ENCODE measurements at places on chromosomes 1 and 21.
A peak's percentile ranks its signal among the peaks of the same experiment; 100 is the strongest.

- DNase-seq = no peak
Measured at GRCh38 chr21:25191141-25191540, 416.1 kb downstream of the MRPL39 start.

- DNase-seq = peak; percentile 68
Measured at GRCh38 chr21:45504021-45504515, 38.2 kb downstream of the SLC19A1 start.

- no peak for DNase-seq
Measured at GRCh38 chr1:43293896-43294760, 6.7 kb upstream of the TIE1 start.

GRCh38 chr1:182110635-182111034, 49.1 kb upstream of the ZNF648 start:
- no peak for DNase-seq

GRCh38 chr1:47895279-47896125, 101.7 kb downstream of the TRABD2B start:
- DNase-seq = no peak

- DNase-seq = no peak
Measured at GRCh38 chr21:43991447-43991991, 20.6 kb upstream of the TRAPPC10 start.

GRCh38 chr21:37475186-37475868, 108.8 kb downstream of the DYRK1A start:
- no peak for DNase-seq

DNA sequence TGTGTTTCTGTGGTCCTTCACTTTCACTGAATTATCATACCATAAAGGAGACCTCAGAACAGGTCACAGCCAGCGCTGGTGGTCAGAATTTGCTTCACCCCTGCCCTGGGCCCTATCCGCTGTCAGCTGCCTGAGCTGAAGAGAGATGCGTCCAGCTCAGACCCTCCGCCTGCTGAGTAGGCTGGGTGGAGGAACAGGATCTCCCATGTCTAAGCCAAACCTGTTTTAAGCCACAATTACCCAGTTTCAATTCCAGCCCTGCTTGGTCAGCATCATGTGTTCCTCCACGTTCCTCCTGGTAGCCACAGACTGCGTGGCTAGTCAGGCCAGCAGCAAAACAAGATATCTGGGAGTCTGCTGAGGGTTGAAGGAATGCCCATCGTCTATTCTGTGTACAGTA, 13.5 kb upstream of the BGLAP start:
- DNase-seq = no peak

DNA sequence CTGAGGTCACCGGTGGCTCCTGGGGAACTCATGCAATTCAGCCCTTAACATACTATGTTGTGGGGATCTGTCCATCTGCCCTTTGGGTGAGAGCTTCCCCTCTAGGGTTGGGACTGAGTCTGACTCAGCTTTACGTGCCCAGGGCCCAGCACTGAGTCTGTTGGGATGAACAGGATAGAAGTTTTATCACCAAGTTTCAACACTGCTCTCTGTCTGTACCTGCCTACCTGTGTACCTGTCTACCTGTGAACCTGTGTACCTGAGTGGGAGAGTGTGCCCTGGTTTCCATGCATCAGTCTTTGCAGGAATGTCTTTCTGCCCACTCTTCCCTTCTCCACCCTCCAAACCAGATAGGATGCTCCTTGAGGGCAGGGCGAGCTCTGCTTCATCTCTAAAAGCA, 90.6 kb upstream of the POU3F1 start:
- no peak for DNase-seq

- no peak for DNase-seq
Measured at GRCh38 chr1:103125219-103125618, 16.9 kb upstream of the COL11A1 start.

GRCh38 chr1:12386130-12386529, 156.3 kb downstream of the VPS13D start:
- no peak for DNase-seq

DNA sequence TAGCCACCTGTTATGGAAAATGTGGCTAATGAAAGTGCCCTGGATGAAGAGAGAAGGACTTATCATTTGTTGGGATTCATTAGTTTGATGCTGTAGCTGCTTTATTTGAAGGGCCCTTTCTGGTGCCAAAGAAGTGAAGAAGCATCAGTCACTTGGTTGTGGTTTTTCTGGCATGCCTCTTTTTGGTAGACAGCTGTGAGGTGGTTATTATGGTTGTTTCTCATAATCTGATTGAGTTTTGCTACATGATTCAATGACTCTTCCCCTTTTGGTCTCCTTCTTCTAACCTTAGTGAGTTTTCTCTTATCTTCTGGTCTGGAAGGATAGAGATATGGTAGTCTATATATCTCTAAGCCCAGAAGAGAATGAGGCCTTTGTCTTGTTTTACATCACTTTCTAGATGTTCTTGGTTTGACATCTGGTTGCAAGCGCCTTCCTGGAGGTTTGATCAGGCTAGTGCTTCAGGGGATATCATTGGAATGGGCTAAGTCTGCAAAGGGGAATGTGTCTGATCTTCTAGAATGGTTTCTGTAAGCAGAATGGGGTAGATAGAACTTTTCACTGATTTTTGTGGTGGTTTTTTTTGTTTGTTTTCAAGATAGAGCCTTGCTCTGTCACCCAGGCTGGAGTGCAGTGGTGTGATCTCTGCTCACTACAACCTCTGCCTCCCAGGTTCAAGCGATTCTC, 26.0 kb downstream of the ARID1A start:
- no peak for DNase-seq

DNA sequence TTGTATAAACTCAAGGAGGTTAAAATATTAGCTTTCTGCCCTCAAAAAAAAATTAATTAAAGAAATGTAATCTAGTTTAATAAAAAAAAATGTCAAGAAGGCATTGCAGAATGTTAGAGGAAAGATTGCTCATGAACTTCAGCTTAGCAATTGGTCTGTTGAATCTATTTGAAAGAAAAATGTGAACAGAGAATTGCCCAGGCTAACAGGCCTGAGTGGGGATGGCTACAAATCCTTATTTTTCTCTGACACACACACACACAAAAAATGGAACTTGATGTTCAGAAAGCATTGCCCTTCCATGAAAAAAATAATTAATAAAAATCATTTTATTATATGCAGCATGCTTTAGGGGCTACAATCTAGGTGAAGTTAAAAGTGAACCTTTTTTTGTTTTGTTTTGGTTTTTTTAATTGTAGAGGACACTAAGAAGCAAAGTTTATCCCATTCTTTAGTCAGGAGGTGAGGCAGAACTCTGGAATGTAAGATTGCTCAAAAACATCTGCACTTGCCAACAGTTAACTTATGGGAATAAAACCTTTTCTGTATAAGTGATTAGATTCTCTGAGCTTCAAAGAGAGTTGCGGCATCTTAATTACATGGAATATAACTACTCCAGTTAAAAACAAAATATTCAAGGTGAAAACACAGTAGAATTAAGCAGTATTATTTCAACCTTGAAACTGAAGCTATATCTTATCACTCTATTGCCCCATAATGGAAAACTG, 658.5 kb upstream of the ADGRL2 start:
- DNase-seq = no peak

DNA sequence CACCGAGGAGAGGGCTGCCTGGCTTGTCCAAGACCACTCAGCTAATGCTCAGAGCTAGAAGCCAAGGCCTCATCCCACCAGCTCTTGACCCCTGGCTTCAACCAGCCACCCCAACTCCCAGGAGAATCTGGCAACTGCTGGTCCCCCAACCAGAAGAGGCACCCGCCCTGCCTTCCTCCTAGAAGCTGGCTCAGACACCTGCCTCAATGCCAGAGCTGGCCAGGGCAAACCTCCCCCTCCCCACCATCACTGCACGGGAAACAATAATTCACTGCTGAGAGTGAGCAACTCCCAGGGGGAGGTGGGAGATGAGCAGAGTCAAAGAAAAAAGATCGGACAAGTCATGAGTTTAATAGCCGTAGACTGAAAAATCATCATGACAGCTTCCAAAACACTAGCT, 3.3 kb downstream of the CHD5 start:
- no peak for DNase-seq

DNA sequence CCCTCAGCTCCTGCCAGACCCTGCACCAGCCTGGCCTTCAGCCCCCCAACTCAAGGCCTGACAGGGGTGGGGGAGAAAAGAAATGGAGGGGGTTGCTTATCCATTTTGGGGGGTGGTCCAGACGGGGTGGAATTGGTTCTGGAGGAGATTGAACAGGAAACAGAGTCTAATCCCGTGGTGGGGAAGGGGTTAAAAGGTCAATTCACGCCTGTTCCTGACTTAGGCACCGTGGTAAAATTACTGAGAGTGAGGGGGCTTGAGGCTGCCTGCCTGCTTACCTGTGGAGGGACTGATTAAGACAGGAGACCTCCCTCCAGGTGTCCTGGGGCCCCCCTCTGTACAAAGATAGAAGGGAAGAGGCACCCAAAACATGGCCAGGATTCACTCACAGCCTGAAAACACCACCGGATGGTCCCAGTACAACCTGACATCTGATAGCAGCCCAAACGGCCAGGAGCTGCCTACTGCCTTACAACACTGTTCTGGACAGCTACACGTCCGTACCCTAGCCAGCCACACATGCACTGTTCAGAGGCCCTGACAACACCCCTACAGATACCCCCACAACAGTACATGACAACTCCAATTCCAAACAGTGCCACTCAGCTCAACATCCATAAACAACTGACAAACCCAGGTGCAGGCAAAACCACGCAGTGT, 31.8 kb downstream of the AHDC1 start:
- DNase-seq = no peak

DNA sequence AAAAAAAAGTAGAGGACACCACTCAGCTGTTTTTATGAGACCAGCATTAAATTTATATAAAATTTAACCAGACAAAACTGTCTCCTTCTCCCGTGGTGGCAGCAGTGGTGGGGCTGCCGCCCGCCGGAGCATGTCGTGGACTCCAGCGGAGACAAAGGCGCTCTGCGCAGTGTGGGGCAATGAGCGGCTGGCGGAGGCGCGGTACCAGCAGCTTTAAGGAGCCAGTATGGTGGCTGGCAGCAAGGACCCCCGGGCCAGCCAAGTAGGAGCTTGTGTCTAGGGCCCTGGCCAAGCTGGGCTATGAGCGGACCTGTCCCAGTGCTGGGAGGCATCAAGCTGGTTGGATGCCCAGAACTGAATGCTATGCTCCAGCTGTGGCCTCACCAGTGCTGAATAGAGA, 2102.9 kb downstream of the NCAM2 start:
- no peak for DNase-seq

GRCh38 chr1:60185684-60186083, 112.1 kb upstream of the C1orf87 start:
- no peak for DNase-seq

DNA sequence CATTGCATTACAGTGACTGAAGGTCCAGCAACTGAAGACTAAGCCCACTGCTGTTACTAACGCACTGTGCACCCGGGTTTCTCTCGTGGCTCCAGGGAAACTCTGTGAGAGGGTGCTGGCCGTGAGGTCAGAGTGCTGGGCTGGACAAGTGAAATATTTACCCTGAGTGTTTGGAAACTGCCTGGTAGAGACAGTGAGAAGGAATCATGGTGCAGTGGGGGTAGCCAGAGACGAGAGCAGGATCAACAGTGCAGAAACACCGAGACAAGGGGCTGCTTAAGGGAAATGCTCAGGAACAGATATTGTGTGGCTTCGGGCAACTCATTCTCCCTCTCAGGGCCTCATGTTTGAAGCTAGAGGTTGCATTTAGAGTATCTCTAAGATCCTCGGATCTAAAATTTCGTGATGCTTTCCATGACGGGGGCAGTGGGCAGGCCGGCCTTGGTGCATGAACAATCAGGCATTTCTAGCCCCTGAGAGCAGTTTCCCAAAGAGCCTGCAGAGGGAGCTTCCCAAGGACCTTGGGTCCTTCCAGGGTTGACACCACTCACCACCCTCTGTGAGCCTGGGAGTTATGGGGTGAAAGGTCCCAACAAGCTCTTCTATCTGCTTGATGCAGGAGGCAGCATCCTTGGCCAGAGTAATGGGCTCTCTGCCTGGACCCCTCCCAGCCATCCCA, 9.7 kb downstream of the CD2 start:
- DNase-seq = no peak

DNA sequence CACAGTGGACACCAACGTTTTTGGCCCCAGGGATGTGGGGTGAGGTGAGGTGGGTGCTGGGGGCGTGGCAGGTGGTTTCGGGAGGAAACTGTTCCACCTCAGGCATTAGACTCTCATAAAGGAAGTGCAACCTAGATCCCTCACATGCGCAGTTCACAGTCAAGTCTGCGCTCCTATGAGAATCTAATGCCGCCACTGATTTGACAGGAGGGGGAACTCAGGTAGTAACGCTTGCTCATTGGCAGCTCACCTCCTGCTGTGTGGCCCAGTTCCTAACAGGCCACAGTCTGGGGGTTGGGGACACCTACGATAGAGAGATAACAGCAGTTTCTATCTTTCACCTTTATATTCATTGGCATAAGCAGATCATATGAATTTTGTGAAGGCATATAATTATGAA, 347.1 kb downstream of the VAV3 start:
- no peak for DNase-seq

DNA sequence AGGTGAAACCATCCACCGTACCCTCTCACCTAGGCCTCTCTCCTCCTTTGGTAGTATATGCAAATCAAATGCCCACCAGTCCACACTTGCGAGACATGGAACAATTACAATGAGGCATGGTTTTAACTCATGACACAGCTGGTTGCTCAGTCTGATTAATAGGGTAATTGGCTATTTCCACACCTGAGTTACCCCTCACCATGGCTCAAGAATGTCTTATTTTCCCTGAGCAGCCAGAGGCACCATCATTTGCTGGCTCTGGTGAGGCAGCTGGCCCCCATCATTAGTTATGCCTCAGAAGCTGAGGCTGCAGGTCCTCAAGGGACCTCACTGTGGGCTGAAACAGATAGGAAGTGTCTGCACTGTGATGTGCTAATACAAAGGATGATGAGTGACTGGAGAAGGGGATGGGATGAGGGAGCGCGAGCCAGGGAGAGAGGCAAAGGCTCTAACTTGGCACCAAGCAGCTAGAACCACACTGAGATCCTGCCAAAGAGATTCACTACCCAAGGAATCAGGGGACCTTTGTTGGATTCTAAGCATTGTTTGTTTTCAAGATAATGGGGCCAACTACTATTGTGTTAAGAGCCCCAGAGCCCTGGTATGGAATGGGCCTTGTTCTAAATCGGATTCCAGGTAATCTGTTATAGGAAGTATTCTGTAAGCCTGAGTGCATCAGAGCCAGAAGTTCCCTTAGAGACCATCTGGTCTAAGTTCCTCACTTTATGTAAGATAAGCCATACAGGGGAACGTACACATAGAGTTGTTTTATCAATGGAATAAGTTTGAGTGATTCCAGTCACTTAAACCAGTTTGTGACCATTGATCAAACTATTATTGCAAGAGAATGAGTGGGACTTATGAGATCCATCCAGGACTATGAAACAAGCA, 80.0 kb upstream of the CNTN2 start:
- no peak for DNase-seq

GRCh38 chr1:193125369-193125768, 3.5 kb downstream of the CDC73 start:
- no peak for DNase-seq
